Activated CD8-positive, alpha-beta memory T cell treated with anti-CD3 and anti-CD28 coated beads, Interleukin-2, amount 10 ng/mL, durations not matched to agents 7 days and 5 days (primary cell): ENCODE measurements at places on chromosomes 2 and 18. TPM values are rescaled to one million over a fixed set of nuclear protein-coding genes. Genes with fewer than 3 reads are reported as not detected.

The MYO3B gene
- total RNA-seq, result 0.38 TPM

The RNF125 gene
- total RNA-seq, result 26.1 TPM

The CAPN14 gene
- total RNA-seq, result 0.33 TPM

DNA sequence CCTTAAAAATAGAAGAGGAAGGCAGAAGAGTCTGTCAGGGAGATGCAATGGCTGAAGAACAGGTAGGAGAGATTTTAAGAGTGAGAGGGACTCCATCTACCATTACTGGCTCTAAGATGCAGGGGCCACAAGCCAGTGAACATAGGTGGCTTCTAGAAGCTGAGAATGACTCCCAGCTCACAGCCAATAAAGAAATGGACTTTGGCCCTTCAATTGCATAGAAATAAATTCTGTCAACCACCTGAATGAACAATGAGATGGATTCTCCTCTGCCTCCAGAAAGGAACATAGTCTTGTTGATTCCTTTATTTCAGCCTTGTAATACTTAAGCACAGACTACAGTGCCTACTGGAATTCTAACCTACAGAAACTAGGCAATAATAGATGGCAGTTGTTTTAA lies 603.3 kb upstream of the NXPH2 start:
- H3K27me3 ChIP-seq, result no peaks in the 10 kb centered on the region
- H3K36me3 ChIP-seq, result no peaks in the 10 kb centered on the region
- no peak for DNase-seq
- H3K4me1 ChIP-seq, result no peaks in the 10 kb centered on the region
- H3K27ac ChIP-seq, result no peak overlapping the region

The FLACC1 gene
- 1.3 TPM for total RNA-seq

The SIX3 gene
- total RNA-seq, result 0.21 TPM
